ENCODE measurements at places on chromosomes 1 and 21.

DNA sequence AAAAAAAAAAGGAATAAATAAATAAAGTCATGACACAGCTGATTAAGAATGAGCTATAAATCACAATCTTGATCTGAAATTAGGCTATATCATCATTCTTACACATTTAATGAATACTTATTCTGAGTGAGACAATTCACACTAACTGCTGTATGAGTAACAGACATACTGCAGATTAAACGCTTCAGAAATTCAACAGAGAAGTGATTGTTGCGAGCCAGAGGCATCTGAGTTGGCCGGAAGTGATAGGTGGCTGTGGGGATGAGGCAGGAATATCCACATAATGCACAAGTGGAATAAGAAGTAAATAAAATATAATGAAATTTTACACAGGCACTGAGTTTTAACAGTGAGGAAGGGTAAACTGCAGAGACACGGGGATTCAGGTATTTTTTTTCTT lies 142.4 kb downstream of the APP start:
- no peak for DNase-seq

- DNase-seq = no peak
These were observed 1.4 kb downstream of the DVL1 start for GRCh38 chr1:1347663-1348419.

- DNase-seq = no peak
These were observed 23.1 kb downstream of the WNT4 start for GRCh38 chr1:22119626-22120468.

- DNase-seq = no peak
These were observed 32.9 kb downstream of the PLEKHA6 start for GRCh38 chr1:204326771-204327300.

- no peak for DNase-seq
These were observed 805 bp downstream of the ATG4C start for GRCh38 chr1:62784509-62785365.

DNA sequence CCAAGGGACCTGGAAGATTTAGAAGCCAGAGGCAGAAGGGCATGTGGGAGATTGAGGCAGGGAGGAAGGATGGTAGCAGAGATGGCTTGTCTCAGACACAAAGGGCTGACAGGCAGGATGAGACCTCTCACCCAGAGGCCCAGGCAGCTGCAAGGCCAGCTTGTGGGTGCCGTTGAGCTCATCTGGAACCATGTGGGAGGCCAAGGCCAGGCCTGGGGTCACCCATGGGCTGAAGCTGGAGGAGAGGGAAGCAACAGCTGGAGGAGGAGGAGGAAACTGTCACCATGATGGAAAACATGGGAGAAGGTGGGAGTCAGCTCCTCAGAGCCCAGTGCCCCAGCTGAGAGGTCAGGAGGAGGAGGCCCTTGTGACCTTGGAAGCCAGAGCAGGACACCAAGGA lies 6.4 kb downstream of the CRABP2 start:
- DNase-seq = no peak

GRCh38 chr1:74812180-74812541 lies 79.2 kb downstream of the TYW3 start:
- no peak for DNase-seq

GRCh38 chr1:153547560-153548551 lies 1.2 kb downstream of the S100A3 start:
- DNase-seq = no peak

GRCh38 chr1:106494646-106495045 lies 561.8 kb upstream of the PRMT6 start:
- DNase-seq = no peak

DNA sequence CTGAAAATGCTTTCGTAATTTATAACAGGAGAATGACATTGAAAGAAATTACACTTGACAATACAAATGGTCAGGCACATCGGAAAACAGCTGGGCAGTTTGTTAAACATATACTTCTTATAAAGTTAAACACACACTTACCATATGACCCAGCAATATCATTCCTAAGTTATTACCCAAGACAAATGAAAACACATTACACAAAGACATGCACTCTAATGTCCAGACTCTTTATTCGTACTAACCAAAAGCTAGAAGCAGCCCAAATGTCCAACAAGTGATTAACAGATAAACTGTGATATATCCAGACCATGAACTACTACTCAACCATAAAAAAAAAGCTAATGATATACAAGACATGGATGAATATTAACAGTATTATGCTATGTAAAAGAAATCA lies 8.5 kb downstream of the AKT3 start:
- no peak for DNase-seq

GRCh38 chr1:119784191-119784781 lies 15.6 kb upstream of the HMGCS2 start:
- DNase-seq = no peak

GRCh38 chr1:151405187-151405951 lies 6.0 kb downstream of the PSMB4 start:
- DNase-seq = no peak

DNA sequence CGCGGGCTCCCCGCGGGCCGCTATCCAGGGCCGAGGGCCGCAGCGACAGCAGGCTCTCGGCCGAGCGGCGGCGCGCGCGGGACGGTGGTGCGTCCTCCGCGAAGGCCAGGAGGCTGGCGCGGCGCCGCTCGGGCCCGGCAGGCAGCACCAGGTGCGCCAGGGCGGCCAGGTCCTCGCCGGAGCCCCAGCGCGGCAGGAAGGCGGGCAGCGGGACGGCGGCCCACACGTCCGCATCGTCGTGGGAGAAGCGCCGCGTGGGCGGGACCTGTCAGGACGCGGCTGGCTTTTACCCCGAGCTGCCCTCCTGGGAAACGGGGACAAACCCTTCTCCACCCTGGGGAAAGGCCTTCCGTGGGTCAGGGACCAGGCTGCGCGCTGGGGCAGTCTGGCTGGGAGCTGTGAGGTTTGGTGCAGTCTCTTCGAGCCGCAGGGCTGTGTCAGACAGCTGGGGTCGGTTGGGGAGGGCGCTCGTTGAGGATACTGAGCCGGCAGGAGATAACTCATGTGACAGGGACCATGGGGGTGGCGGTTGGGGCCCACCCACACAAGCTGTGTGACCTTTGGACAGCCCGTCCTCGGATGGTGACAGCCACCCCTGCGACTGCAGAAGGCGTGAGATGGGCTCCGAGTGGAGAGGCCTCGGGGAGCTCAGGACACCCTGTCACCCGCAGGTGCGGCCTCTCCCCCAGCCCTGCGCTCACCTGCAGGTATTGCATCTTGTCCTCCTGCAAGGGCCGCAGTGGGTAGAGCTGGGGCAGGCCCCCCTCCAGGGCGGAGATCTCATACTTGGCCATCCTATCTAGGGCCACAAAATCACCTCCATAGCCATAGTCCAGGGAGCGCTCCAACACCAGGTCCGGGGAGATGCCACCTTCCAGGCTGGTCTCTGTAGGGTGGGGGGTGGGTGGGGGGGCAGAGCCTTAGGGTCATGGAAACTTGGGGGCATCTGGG lies 6.0 kb downstream of the HES3 start:
- DNase-seq = no peak

GRCh38 chr1:9265968-9266367 lies 26.7 kb upstream of the SPSB1 start:
- no peak for DNase-seq

DNA sequence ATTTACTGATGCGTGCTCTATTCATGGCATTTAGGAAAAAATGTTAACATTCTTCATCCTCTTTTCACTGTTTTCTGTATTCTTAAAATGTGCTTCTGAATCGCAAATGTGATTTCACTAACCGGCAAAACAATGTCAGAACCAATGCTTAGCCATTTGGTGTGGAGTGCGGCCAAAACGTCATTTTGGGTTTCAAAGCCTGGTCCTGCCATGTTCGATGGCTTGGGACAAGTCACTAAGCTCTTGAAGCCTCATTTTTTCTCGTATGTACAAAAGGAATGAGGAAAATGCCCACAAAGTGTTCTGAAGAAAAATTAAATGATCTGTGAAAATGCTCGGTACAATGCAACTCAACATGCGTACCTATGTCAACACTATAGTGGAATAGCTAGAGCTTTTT lies 175.3 kb downstream of the APP start:
- DNase-seq = peak; percentile 42

DNA sequence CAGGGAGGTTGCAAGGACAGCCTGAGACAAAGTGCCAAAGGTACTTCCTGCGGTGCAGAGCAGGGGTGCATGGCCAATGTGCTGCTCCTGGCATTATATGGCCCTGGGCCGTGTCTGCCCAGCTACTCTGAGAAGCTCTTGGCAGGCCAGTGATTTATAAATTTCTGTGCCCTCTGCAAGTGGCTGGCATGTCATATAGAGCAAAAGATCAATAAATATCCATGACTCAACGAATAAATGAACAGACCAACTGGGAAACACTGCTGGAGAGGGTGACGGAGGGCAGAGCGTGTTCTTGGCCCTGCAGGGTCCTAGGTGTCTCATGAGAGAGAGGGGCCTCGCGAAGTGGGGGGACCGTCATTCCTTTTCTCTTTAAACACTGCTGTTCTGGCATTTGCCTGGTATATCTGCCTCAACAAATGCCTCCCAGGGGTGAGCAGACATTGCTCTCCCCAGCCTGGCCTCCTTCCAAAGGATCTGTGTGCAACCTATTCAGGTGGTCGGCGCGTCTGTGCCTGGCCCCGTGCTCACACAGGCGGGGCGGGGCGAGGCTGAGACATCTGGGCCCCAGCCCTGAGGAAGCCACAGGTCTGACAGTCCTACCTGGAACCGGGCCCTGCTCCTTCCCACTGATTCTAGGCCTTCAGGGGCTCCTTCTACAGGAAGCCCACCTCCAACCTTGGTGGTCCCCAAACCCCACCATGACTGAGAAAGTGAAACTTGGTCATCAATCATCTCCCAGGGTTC lies 82.3 kb downstream of the MRPL37 start:
- DNase-seq = no peak

GRCh38 chr1:167950569-167950968 lies 13.7 kb upstream of the MPC2 start:
- no peak for DNase-seq

- peak; percentile 47 for DNase-seq
These were observed 49.9 kb upstream of the CYP2J2 start for GRCh38 chr1:59976194-59977074.

GRCh38 chr1:188027613-188028012 lies 1198.9 kb downstream of the PLA2G4A start:
- no peak for DNase-seq

DNA sequence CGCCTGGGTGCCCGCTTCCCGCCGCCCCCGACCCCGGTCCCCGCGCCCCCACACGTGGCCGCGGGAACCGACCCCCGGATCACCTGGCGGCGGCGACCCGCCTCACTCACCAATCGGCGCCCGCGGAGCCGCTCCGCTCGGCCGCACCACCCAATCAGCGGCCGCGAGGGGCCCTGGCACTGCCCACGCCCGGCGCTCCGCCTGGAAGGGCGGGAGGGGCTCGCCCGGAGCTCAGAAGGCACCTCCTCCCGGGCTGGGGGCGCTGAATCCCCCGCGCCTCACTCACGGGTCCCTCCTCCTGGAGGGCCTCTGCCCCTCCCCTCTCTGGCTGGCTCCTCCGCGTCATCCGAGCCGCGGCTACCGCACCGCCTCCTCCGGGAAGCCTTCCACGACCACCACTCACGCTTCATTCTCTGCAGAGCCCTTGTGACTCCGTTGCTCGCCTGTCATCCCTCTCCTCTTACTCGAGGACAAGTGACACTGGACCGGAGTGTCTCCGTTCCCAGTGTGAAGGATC lies 374 bp downstream of the SH2D5 start:
- peak; percentile 25 for DNase-seq

DNA sequence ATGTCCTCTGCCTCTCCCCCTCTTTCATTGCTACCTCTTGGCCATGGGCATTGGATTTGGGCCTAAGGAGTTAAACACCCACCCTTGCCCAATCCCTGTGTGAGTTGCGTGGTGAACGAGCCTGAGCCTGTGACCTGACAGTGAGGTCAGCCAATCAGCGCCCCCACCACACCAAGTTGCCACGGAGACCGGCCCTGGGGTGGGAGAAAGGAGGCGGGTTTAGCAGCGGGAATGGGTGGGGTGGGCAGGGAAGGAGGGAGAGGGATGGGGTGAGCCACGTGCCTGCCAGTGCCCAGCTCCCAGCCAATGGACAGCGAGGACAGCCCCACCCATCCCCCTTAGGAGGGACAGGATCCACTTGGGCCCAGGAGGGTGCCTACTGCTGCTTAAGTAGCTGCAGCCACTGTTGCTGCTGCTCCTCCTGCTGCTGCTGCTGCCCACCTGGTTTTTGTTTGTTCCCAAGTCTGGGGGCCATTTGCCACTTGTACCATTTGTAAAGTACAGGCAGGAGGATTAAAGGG lies 9.5 kb downstream of the ZBTB7B start:
- peak; percentile 75 for DNase-seq

DNA sequence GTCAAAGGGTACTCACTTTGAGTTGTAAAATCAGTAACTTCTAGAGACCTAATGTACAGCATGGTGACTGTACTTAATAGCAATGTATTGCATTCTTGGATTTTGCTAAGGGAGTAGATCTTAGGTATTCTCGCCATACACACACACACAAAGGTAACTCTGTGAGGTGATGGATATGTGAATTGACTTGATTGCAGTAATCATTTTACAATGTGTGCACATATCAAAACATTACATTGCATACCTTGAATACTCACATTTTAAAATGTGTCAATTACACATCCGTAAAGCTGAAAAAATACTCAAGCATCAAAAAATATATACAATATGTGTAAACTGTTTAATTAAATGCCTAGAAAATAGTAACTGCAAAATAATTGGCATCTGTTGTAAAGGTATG lies 86.0 kb downstream of the SLC35F3 start:
- DNase-seq = no peak

GRCh38 chr1:65423884-65424572 lies 3.6 kb downstream of the LEPR start:
- no peak for DNase-seq

DNA sequence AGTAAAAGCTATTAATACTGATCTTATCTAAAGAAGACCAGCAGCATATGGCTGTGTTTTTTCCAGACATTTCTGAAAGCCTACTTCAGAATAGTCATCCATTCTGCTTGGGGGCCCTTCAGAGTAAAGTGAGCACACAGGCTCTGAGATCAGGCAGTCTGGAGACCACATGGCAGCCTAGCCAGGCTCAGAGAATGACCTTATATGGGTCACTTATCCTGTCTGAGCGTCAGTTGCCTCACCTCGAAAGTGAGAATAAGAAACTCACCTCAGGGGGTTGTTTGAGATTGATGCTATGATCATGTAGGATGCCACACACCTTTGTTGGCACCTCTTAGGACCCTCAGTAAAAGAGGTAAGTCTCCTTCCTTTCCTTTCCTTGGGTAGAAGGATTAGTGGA lies 270.4 kb downstream of the GRIK1 start:
- DNase-seq = no peak

DNA sequence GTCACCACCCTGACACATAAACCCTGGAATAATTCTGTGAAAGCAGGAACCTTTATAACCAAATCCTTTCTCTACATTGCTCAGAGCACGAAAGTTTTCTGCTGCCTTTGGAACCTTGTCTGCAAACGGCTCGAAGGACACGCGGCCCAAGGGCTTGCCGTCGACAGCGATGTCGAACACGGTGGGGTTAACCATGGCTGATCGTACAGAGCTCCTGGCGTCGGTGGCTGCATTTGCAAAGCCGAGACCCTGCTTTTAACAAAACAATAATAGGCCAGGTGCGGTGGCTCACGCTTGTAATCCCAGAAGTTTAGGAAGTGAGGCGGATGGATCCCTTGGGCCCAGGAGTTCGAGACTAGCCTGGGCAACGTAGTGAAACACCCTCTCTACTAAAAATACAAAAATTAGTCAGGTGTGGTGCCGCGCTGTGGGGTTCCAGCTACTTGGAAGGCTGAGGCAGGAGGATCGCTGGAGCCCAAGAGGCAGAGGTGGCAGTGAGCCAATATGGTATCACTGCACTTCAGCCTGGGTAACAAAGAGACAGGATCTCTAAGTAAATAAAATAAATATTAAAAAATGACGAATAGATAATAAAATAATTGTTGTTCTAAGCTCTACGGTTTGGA lies 2.2 kb upstream of the EIF2B3 start:
- no peak for DNase-seq

GRCh38 chr1:178846306-178846705 lies 24.6 kb downstream of the ANGPTL1 start:
- DNase-seq = no peak
